ENCODE measurements at places on chromosomes 2 and 18.

GRCh38 chr2:73414696-73415095 lies 29.1 kb downstream of the ALMS1 start:
- DNase-seq, result no peak

- no peak for DNase-seq
Measured at GRCh38 chr18:31658670-31659575, 25.5 kb downstream of the B4GALT6 start.

DNA sequence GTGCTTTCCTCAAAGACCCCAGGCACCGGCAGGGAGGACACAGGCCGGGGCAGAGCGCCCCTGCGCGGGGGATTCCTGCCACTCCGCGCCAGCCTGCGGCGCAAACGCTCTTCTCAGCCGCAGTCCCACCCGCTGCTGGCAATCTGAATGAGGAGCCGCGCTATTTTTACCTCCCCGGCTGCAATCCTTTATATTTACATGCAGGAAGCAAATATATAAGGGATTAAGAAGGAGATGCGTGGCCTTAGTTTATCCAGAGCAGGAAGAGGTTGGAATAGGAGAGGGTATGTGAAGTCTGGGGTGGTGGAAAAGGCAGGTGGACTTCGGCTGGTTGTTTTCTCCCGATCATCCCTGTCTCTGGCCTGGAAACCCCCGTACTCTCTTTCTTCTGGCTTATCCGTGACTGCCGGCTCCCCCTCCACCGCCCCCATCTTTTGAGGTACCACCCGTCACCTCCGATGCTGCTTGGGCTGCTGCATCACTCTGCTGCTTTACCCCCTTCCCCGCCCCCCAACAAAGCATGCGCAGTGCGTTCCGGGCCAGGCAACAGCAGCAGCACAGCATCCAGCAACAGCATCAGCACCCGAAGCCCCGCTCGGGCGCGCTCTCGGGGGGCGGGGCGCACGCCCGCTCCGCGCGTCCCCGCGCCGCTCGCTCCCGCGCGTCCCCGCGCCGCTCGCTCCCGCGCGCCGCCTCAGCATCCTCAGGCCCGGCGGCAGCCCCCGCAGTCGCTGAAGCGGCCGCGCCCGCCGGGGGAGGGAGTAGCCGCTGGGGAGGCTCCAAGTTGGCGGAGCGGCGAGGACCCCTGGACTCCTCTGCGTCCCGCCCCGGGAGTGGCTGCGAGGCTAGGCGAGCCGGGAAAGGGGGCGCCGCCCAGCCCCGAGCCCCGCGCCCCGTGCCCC lies at the start of gene ADAM23:
ADAM23 (plus strand) TSS at position 700 of the 902 bp plus-strand sequence. CDS start 335 bp downstream, outside the sequence.
- peak; percentile 41 for DNase-seq

DNA sequence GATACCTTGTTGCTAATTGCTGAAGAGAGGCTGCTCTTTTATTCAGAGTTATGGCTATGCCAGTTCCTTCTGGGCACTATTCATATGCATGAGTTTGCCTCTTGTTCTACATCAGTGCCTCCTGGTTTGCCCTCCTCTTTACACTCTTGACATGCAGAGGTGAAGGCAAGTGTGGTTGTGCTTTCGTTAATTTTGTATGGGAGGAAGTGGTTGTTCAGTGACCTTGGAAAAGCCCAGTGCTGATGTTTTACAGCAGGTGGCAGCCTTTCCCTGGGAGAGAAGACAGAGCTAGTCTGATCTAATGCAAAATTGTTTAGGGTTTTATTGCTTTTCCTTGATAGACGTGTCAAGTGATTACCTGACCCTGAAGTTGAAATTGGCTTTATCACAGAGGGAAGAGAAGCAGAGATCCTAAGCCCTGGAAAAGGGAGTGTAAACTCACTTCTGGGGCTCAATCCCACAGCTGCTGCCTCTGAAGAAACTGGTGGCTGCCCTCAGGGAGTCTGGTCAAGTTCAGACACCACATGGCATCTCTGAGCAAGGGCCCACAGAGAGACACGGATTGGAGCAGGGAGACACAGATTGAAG lies 30.5 kb upstream of the VPS54 start:
- DNase-seq, result peak; percentile 66

GRCh38 chr2:102839668-102840388 lies 78.0 kb downstream of the TMEM182 start:
- no peak for DNase-seq

DNA sequence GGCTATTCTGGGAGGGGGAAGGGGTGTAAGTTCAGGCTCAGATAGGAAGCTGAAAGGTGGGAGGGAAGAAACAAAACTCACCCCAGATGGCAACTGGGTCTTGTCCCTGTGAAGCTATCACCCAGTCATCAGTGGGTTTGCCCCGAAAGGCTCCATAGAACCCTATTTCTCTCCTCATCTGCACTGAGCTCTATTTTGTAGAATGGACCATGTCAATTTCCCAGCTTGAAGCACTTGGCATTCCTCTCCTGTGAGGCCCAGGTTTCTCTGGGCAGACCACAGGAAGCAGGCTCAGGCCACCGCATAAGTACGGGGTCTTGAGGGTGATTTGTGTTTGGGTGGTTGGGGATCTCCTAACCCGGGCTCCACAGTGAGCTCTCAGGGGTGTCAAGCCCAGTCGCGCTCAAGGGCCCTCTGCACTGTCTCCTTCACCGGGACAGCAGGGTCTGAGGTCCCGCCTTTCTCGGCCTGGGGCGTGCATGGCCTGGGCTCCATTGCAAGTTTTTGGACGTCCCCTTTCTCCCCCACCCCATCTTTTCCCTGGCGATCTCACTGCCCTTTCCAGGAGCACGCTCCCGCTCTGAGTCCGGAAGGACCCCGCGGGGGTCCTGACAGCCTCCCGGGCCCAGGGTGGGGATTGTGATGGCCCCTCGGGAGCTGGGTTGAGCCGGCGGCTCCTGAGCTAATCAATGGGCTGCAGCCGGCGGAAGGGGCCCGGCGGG lies 27.3 kb upstream of the NOTO start:
- no peak for DNase-seq

GRCh38 chr2:68753318-68753717 lies 18.7 kb downstream of the ARHGAP25 start:
- no peak for DNase-seq

DNA sequence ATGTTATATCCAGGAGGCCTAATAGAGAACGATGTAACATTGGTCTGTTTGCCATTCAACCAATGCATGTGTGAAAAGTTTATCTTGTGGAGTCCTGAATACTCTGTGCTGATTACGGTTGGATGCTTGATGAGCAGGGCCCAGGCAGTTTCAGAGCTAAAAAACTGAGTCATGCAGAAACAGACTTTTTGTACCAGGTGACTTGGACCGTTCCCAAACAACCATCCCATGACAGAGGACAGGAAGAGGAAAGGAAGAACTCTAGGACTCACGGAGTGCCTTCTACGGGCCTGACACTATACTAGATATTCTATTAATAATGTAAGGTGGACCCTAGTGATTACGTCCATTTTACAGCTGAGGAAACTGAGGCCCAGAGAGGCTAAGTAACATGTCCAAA lies 142.1 kb downstream of the ARHGAP28 start:
- no peak for DNase-seq

GRCh38 chr2:45233301-45233700 lies 224.0 kb upstream of the SIX2 start:
- no peak for DNase-seq

GRCh38 chr18:78859686-78860085 lies 119.9 kb upstream of the SALL3 start:
- no peak for DNase-seq

- DNase-seq, result no peak
Measured at GRCh38 chr2:181420259-181421130, 36.7 kb upstream of the ITGA4 start.

GRCh38 chr2:54606393-54606958 lies 117.0 kb upstream of the EML6 start:
- DNase-seq, result no peak
